Stimulated activated naive B cell treated with anti-CD40 and anti-IgM and Interleukin-4, amounts not matched to agents 10 μg/mL and 1 μg/mL and 100 μg/mL, for 72 hours (primary cell): ENCODE measurements at places on chromosomes 7 and 10.

GRCh38 chr7:92461027-92462003 is 14.0 kb downstream of the GATAD1 start:
- DNase-seq, result no peak

GRCh38 chr10:21508706-21509331 is 16.7 kb downstream of the SKIDA1 start:
- DNase-seq, result no peak

GRCh38 chr7:158526531-158526930 is 61.1 kb downstream of the PTPRN2 start:
- DNase-seq, result no peak

GRCh38 chr10:47044741-47045140 is 133.5 kb downstream of the PTPN20 start:
- no peak for DNase-seq

DNA sequence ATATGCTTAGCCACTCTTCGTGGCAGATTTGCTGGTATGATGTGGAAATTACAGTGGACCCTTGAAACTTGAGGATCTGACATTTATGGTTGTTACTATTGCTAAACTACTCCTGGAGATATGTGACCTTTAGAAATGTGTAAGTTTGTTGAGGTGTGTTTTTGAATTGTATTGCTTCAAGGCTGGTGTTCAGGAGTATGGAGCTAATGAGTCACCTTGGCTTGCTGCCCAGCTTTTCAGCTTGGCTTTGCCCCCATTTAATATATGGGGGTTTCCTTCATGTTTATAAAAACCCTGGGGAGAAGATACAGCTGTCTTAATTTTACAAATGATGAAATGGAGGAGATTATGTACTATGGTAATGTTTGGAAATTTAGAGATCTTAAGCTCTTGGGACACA is 11.6 kb downstream of the HBP1 start:
- peak; percentile 32 for DNase-seq

- no peak for DNase-seq
Observed at GRCh38 chr10:132708936-132709335, 77.0 kb downstream of the NKX6-2 start.

DNA sequence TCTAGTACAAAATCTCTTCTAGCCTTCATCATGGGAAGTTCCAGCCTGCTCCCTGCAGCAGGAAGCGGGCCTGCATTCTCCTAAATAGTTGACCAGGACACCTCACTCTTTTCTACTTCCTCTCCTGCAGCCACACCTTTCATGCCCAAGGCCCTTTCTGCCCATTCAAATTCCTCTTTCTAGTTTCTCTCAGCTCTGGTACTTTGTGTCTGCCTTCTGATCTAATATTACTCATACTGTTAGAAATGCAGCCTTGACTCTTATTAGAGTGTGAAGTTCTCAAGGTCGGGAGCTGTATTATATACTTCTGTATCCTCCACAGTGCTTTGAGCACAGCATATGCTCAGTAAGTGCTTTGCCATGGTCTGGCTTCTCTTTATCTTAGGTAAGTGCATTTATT is 103.1 kb downstream of the PRKCQ start:
- DNase-seq, result no peak

- no peak for DNase-seq
Observed at GRCh38 chr7:117164620-117165019, 158.2 kb downstream of the WNT2 start.

DNA sequence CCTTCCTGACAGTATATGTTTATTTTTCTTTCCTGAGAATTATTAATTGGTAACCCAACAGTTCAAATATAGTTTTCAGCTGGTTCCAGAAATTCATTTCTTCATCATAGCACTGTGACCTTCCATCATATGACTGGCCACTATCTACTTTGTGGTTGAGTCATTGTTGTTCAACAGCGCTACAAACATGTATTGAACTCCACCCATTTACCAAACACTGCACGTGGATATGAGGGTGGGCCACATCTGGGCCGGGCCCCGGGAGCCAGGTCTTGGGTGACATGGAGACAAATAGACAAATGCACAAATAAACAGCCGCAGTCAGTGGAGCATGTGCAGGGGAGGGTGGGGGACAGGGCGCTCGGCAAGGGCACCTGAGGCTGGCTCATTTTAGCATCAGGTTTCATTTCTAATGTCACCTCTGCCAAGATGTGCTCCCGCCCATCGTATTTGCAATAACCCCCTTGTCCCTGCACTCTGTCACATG is 24.0 kb upstream of the EEPD1 start:
- no peak for DNase-seq

DNA sequence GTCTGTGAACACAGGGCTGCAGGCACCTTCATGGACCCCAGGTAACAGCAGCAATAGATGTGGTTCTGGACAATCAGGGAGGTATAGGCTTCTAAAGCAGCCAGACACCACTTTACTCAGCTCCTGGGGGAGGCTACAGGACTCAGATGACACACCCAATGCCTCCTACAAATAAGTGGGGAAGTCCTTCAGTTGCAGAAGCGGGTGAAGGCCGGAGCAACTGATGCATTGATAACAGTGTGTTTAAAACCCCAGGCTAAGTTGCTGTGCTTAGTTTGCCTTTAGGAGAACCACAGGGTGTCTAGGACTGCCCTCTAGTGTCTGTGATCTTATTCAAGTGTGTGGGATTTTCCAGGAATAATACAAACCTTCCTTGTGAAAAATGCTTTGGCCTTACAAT is 5.9 kb upstream of the ITGA8 start:
- DNase-seq, result no peak
